ENCODE measurements at places on chromosomes 1 and 21. TPM values are rescaled to one million over a fixed set of nuclear protein-coding genes. Genes with fewer than 3 reads are reported as not detected.

Gene HPCAL4
- total RNA-seq: not detected

Gene S100A9
- total RNA-seq: 12.1 TPM

Gene FUCA1
- 11.1 TPM for total RNA-seq

Gene NPPB
- total RNA-seq: not detected

Measured in foreskin keratinocyte (primary cell).